ENCODE measurements at places on chromosomes 1 and 21.

GRCh38 chr1:88763649-88764406 is 79.8 kb downstream of the PKN2 start:
- no peak for DNase-seq

DNA sequence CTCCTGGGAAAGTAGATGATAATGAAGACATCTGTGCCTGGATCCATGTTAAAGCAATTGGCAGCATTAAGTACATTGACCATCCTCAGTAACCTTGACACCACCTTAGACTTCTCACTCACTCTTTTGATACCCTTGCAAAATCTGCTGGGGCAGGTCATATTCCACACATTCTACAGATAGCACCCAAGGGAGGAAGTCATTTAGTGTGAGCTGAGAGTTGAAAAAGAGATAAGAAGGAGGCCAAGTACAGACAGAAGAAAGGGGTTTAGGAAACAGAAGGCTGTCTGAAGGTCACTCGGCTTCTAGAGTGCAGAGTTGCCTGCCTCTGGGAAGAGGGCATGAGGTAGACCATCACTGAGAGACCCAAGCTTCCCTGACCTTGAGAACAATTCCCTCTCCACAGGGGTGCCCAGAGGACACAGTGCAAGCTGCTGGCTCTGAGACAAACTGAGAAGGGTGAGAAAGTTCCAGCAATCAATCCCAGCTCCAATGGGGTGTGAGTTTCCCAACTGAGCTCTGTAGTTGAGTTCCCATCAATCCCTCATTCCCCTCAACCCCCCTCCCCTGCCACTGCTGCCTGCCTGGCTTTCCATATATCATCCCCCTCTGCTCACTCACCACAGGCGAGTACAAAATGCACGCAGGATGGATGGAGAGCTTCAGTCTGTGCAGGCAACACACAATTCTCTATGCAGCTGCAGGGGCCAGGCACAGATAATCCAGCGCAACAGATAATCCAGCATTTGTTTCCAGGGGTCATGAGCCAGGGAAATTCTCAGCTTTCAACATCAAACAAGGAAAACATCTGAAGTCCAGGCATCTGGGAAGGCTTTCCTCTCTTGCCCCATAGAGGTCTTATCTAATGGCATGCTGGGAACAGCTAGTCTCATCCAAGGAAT is 7.4 kb upstream of the MOB3C start:
- DNase-seq: no peak

DNA sequence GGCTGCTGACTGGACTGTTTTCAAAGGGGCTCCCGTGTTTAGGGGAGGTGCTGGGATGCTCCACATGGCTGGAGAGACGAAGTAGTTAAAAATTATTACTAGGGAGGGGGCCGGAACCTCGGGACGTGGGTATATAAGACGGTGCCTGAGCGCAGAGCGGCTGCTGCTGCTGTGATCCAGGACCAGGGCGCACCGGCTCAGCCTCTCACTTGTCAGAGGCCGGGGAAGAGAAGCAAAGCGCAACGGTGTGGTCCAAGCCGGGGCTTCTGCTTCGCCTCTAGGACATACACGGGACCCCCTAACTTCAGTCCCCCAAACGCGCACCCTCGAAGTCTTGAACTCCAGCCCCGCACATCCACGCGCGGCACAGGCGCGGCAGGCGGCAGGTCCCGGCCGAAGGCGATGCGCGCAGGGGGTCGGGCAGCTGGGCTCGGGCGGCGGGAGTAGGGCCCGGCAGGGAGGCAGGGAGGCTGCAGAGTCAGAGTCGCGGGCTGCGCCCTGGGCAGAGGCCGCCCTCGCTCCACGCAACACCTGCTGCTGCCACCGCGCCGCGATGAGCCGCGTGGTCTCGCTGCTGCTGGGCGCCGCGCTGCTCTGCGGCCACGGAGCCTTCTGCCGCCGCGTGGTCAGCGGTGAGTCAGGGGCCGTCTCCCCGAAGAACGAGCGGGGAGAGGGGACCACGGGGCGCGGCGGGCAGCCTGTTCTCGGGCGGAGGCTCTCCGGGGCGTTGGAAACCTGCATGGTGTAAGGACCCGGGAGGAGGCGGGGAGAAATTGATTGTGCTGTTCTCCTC is at the start of gene CHODL:
TSS of gene CHODL (plus strand) at position 163 of the 793 bp plus-strand sequence. CDS start at position 554, 391 bp downstream.
- no peak for DNase-seq

- DNase-seq: no peak
These were observed 34.2 kb downstream of the HIVEP3 start for GRCh38 chr1:41884256-41885230.

GRCh38 chr1:10980094-10980577 is 32.3 kb upstream of the TARDBP start:
- DNase-seq: no peak

DNA sequence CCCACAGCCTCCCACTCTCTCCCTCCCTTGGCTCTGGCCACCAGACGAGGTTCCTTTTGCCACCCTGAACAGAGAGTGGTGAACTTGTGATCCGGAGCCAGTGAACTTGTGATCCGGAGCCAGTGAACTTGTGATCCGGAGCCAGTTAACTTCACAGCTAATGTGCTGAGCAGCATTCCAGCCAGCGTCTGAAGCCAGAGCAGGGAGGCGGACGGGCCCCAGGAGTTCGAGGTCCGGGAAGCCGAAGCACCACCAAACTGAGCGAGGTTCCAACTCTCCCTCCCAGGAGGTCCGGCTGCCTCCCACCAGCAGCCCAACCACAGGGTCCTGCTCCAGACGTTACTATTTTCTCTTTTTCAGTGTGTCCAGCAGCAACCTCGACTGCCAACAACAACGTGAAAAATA is 85.8 kb downstream of the SYF2 start:
- DNase-seq: no peak

DNA sequence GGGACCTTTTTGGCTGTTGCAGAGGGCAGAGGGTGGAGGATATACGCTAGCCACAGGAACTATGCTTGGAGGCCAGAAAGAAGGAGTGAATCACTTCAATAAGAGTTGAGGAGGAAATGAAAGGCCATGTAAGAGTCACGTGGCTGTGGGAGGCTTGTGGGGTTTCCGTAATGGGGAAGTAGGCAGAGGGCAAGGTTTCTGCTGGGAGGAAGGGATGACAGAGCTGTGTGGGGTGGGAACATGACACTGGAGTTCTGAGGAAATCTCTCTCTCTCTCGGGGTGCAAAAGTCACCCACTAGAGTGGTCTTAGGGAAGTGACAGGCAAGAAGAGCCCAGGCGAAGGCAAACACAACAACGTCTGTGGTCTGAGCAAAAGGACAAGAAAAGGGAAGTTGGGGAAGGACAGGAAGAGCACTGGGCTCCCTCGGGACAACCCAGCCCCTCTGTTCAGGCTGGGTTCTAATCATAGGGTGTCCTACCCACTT is 3.9 kb upstream of the CD1C start:
- DNase-seq: no peak

- peak; percentile 48 for DNase-seq
These were observed 2.6 kb downstream of the GTF2B start for GRCh38 chr1:88888750-88889149.

GRCh38 chr1:226627924-226628611 is 79.5 kb downstream of the STUM start:
- DNase-seq: no peak

- DNase-seq: no peak
These were observed 37.6 kb upstream of the LDLRAP1 start for GRCh38 chr1:25505656-25506385.

- no peak for DNase-seq
These were observed 26.1 kb upstream of the ZNF697 start for GRCh38 chr1:119674111-119674526.

DNA sequence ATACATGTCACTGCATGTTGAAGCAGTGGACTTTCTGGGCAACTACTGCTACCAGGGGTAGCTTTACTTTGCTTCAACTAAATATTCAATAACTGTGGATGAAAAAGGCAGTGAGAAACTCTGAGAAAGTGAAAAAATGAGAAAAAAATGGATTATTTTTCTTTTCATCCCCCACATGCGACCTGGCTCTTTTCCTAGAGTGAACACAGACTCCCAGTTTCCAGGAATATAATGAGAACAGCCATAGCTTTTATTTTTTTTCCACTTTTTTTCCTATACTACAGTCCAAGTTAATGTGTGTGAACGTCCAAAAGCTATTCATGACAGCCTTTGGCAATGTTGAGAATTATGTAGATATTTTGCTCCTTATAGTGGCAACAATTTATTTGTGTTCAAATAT is 230.4 kb downstream of the DNM3 start:
- no peak for DNase-seq

- no peak for DNase-seq
These were observed 35.6 kb downstream of the SNAP47 start for GRCh38 chr1:227770812-227771211.

GRCh38 chr1:59482986-59483385 is 186.1 kb downstream of the FGGY start:
- DNase-seq: no peak

- no peak for DNase-seq
These were observed 36.3 kb upstream of the ERG start for GRCh38 chr21:38534591-38534990.

DNA sequence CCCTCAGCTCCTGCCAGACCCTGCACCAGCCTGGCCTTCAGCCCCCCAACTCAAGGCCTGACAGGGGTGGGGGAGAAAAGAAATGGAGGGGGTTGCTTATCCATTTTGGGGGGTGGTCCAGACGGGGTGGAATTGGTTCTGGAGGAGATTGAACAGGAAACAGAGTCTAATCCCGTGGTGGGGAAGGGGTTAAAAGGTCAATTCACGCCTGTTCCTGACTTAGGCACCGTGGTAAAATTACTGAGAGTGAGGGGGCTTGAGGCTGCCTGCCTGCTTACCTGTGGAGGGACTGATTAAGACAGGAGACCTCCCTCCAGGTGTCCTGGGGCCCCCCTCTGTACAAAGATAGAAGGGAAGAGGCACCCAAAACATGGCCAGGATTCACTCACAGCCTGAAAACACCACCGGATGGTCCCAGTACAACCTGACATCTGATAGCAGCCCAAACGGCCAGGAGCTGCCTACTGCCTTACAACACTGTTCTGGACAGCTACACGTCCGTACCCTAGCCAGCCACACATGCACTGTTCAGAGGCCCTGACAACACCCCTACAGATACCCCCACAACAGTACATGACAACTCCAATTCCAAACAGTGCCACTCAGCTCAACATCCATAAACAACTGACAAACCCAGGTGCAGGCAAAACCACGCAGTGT is 31.8 kb downstream of the AHDC1 start:
- DNase-seq: no peak

DNA sequence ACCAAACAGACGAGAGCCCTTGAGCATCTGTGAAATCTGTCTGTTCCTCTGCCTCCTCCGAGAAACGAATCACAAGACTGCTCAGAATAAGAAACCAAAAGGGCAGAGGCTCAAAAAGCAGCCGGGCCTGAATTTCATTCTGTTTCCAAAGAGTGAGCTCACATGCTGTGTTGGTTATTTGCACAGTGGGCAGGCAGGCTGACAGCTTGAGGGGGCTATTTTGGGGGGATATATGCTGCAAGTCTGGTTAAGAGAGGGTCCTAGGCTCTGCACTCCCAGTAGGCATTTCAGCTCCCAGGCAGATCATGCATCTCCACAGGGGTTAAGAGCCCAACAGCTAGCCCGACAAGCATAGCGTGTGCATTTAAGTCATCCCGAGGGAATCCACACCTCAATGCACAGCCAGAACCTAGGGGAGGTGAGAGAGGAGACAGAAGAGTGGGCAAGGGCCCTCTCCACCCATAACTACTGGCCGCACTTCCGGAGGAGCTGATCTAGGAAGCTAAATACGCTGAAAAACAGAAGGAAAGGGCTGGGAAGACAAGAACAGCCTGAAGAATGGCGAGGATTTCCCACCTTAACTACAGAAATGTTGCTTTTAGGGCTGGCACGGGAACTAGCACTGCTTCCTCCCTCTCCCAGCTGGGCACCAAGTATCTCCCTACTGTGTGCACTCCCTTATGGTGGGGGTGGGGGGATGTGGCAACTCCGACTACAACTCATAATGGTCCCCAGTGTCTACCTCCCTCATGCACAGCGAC is 3.7 kb downstream of the PGBD5 start:
- no peak for DNase-seq

GRCh38 chr1:54479251-54479650 is 68.8 kb upstream of the ACOT11 start:
- no peak for DNase-seq

DNA sequence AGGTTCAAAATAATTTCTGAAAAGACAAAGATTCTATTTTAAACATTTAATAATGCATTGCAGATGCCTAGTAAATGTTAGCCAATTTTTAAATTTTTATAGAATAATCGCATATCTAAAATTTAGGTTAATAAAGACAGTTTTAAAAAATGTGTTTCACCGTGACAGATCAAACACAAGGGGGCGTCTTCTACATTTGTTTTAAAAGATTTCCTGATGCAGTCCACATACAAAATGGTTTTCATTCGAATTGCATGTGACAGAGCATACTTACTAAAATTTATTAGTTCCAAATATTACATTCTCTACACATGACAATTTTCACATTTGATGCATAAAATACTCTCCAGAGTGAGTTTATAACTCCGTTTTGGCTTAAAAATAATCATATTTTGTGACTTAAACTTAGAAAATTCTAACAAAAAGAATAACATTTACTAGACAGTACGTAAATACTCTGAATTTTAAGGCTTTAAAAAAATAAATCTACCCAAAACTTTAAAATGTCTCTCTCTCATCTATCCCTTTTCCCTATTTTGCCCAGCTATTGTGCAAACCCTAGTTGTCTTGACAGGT is 75.5 kb downstream of the ADAMTS1 start:
- DNase-seq: no peak

Measured in central memory CD4-positive, alpha-beta T cell (primary cell).